Stimulated activated CD8-positive, alpha-beta memory T cell treated with anti-CD3 and anti-CD28 coated beads, Interleukin-15, amount 100 ng/mL, for 24 hours (primary cell): ENCODE measurements at places on chromosomes 13 and 19.

GRCh38 chr13:76958841-76959432 is 10.6 kb downstream of the ACOD1 start:
- DNase-seq = no peak

- no peak for DNase-seq
Measured at GRCh38 chr19:47615230-47615629, 6.3 kb downstream of the BICRA start.

DNA sequence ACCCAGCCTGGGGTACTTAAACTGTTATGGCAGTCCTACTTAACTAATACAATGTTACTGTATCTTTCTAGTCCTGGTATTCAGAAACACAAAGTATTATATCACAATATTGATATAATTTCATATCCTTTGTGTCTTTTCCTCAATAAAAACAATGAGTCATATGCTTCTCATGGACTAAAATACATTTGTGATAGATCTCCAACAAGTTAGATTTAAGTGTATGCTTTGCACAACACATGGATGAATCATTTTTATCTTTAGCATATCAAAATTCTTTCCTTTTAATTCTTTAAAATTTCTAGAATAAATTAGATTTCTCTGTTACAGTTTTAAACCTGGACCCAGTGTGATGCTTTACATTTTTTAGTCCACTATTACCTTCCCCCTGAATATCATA is 1357.8 kb upstream of the ATXN8OS start:
- no peak for DNase-seq

DNA sequence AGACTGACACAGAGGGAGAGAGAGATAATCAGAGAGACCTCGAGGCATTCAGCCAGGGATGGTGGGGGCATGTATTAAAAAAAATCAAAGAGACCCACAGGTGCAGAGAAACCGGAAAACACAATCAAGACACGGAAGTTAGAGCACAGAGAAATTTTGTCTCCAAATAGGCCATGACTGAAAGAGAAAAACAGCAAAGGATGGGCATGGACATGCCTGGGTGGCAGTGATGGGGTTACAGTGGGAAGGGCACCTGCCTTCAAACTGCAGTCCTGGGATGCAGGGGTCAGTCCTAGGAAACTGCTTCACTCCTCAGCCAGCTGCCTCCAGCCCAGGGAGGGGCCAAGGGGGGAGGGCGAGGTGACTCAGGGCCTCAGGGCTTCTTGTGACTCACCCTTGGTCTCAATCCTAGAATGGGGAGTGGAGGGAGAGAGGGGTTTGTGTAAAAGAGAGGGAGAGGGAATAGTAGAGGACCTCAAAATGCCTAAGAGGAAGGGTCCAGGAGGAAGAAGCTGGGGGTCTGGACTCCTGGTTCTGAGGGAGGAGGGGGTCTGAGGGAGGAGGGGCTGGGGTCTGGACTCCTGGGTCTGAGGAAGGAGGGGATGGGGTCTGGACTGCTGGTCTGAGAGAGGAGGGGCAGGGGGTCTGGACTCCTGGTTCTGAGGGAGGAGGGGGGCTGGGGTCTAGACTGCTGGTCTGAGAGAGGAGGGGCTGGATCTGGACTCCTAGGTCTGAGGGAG is 3.6 kb upstream of the KCNN4 start:
- no peak for DNase-seq

DNA sequence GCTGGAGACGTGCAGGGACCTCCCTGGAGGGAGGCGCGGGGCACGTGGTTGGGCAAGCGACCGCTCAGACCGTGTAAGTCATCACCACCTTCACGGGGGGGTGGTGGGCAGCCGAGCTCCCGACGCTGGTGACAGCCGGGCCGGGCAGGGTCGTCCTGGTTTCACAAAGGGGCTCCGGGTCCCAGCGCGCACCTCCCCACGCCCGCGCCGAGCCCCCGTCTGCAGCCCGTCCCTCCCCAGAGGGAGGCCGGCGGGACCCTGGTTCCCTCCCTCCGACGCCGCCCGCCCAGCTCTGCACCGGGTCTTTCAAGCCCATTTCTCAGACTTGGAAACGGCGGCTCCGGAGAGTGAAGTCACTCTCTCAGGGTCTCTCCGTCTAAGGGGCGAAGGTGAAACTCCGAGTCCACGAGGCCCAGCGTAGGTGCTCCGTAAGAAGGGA is 729 bp upstream of the ARID3A start:
- DNase-seq = no peak

DNA sequence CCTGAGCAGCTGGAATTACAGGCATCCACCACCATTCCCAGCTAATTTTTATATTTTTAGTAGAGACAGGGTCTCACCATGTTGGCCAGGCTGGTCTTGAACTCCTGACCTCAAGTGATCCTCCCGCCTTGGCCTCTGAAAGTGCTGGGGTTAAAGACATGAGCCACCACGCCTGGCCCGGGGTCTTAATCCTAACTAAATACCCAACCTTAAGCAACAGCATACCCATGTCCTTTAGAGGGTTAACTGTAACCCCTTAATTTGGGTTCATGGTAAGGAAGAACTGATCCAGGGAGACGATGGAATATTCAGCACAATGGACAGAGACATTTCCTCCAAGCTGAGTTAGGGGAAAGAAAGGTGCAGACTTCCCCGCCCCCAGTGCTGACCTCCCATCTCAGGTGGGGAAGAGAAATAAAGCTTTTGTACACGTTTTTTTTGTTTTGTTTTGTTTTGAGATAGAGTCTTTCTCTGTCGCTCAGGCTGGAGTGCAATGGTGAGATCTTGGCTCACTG is 8.7 kb upstream of the GALP start:
- no peak for DNase-seq

GRCh38 chr13:97328222-97328790 is 105.7 kb upstream of the RAP2A start:
- no peak for DNase-seq

GRCh38 chr13:44155422-44156293 is 218.0 kb upstream of the SERP2 start:
- DNase-seq = no peak

- no peak for DNase-seq
Measured at GRCh38 chr13:59641261-59641660, 522.5 kb downstream of the DIAPH3 start.

DNA sequence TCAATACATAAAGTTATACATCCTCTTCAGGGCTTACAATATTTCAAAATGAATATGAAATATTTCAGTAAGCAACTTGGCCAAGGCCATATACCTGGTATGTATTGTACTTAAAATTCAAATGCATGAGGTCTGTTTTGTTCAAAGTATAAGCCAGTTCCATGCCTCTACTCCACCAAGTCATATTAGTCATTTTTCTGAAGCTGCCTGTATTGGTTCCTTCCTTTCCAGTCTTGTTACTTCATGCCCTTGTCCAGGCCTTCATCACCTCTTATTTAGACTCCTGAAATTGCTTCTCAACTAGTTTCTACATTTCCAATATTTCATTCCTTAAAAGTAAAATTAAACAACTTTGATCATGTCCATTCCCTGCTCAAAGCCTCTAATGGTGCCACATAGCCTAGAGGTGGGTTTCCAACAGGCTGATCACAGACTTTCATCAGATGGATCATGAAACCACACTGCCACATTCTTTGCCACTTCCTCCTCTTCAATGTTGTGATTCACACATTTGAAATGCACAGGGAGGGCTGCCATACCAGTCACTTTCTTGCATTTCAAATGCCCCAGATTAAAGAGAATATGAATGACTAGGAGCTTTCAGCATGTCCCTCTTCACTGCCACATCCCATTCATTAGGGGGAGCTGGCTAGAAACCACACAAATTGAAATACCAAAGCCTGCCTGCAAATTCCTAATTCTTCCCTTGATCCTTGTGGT is 424.1 kb upstream of the DACH1 start:
- no peak for DNase-seq

DNA sequence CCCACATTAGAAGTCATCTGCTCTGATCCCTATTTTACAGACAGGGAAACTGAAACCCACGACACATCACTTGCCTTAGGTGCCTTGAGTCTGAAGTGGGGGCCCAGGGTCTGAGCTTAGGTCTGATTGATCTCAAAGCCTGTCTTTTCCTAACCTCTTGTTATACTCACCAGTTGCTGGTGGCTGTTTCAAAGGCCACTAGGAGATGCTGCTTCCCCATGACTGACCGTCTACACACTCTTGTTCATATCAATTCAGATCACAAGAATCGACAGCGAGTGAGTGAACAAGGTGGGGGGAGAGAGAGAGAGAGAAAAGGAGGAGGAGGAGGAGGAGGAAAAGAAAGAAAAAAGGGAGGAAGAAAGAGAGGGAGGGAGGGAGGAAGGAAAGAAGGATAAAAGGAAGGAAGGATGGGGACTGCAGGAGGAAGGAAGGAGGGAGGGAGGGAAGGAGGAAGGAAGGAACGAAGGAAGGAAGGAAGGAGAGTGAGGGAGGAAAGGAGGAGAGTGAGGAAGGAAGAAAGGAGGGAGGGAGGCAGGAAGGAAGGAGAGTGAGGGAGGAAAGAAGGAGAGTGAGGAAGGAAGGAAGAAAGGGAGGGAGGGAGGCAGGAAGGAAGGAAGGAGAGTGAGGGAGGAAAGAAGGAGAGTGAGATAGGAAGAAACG is 3.3 kb downstream of the OR10H1 start:
- DNase-seq = no peak

- DNase-seq = no peak
Measured at GRCh38 chr13:39105110-39105509, 66.9 kb downstream of the NHLRC3 start.

DNA sequence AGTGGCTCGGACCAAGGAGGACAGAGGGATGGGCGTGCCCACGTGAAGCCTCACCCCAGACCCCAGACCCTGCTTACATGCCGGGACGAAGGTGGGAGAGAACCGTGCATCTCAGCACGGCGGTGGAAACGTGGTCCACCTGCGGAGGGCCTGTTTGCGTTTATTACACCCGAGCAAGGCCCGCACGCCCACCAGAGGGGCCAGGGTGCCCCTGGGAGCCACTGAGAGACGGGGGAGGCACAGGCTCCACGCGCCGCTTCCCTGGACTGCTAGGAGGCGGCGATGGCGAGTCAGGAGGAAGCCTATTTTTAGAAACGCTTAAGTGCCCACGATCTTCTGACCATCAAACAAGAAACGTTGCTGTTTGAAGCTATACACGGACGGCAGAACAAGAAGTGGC is 80.7 kb downstream of the ATP11A start:
- no peak for DNase-seq

DNA sequence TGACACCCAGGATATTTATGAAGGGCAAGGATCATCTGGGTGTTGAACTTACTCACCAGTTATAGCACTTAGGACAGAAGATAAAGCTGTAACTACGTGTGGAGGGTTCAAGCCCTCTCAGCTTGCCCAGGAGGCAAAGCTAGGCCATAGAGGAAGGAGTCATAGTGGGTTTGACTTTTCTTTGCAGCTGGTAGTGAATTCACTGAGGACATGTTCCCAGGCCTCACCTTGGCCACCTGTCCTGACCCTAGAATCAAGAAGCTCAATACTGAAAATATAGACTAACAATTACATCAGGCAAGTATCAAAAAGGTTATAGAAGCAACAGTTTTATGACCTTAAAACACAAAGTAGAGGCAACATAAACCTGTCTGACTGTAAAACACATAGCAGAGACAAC is 1207.7 kb downstream of the SLITRK1 start:
- no peak for DNase-seq

GRCh38 chr19:30718707-30719106 is 346.5 kb downstream of the ZNF536 start:
- no peak for DNase-seq

GRCh38 chr13:51557875-51558612 is 26.2 kb upstream of the WDFY2 start:
- no peak for DNase-seq

DNA sequence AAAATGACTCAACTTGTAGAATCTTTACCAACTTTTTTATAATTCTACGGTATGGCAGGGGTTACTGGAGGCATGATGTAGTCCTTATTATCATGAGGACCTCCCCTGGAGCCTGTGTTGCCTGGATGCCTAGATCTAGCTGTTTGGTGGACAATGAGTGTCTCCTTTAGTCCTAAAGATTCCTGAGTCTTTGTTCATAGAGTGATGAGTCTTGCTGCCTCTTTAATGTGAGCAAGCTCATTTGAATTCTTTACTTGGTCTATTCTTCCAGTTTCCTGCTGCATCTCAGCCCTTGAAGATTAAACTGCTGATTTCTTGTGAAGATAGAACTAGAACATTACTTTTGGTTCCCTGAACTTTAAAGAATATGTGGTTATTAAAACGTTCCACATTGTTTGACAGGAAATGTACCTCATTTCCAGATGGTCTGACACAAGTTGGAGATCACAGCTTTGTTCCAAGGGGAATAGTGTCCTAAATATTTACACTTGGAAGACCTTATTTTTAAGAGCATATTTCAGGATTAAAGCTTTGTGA is 51.9 kb downstream of the SLAIN1 start:
- no peak for DNase-seq

DNA sequence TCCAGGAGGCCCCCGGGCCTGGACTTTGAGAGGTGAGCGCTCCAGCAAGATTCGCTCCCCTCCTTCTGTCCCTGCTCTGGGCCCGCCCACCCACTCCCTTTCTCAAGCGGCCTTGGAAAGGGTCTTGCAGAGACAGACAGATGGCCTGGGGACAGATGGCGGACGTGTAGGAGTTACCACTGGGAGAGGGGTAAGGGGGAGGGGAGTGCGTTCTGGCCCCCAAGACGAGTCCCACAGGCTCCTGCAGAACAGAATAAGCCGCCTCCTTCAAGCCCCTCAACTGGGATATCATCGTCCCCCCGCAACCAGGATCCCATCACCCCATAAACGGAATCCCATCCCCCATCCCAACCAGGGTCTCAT is 3.6 kb upstream of the TNFAIP8L1 start:
- no peak for DNase-seq

- no peak for DNase-seq
Measured at GRCh38 chr13:33953781-33954180, 135.8 kb downstream of the RFC3 start.

GRCh38 chr13:95020298-95020987 is 280.8 kb downstream of the ABCC4 start:
- DNase-seq = no peak

DNA sequence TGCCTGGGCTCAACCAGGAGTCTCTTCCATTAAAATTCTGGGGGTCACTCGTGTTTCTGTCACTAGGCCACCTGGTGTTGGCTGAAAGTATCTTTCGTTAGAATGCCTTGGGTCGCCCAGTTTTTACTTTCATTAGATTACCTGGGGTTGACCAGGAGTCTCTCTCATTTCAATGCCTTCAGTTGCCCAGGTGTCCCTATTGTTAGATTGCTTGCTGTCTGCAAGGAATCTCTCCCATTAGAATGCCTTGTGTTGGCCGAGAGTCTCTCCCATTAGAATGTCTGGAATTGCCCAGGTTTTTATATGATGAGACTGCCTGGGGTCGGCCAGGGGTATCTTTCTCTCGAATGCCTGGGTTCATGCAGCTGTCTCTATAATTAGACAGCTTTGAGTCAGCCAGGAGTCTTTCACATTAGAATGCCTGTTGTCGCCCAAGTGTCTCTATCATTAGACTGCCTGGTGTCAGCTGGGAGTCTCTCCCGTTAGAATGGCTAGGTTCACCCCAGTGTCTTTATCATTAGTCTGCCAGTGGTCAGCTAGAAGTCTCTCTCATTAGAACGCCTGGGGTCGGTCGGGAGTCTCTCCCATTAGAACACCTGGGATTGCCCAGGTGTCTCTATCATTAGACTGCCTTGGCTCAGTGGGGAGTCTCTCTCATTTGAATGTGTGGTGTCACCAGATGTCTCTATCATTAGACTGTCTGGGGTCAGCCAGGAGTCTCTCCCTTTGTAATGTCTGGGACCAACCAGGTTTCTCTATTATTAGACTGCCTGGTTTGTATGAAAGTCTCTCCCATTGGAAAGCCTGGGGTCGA is 1446.8 kb downstream of the UQCRFS1 start:
- DNase-seq = no peak
